ENCODE measurements at places on chromosomes 3 and 15.

DNA sequence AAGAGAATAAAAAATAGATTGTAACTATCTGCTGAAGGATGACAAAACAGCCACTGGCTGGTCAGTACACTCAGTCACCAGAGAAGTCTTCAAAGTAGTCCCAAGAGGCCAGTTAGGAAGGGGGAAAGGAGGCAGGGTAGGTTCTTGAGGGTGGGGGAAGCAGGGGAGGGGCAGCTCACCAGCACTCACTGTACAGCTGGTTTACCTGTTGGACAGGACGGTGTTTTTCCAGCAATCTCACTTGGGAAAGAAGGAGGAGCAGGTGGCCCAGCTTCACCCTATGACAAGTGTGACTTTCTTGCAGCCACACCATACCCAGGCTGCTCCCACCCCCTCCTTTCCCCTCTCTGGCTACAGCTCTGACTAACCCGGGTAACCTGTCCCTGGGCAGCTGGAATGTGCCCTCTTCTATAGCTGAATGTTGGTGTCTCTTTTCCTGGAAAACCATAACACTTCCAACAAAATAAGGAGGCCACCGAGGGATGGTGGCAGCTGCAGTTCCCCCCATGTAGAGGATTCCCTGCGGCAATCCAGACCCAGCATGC lies 203.4 kb upstream of the NSMCE3 start:
- DNase-seq, result no peak

DNA sequence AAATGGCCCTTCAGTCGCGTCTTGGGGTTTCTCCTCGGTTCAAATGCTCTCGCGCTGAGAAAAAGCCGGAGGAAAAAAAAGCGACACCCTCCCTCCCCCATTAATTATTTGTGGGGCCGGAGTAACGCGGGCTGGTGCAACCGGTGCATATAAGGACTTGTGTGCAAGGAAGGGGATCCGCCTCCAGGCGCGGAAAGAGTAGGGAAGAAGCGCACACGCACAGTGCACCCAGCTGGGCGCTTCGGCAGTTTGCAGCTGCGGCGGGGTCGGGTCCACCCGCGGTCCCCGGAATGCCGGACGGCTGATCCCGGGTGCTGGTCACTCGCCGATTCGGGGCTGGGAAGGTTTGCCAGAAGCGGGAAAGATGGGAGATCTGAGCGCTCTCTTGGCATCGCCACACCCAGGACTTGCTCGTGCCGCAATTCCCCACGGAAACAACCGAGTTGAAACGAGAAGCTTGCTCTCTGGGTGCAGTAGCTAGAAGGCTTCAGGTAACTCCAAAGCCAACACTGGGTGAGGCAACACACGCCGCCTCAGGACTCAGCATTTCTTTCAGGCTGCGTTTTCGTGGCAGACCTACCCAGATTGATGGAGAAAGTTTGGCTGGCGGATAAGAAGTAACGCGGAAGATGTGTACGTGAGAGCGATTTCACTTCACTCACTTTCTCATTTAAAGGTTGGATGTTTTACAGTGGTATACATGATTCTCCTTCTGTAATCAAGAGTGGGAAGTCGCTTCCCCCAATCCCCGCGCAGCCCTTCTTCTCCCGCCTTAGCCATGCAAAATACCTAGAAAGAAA lies 720 bp upstream of the TNIK start:
- peak; percentile 77 for DNase-seq

DNA sequence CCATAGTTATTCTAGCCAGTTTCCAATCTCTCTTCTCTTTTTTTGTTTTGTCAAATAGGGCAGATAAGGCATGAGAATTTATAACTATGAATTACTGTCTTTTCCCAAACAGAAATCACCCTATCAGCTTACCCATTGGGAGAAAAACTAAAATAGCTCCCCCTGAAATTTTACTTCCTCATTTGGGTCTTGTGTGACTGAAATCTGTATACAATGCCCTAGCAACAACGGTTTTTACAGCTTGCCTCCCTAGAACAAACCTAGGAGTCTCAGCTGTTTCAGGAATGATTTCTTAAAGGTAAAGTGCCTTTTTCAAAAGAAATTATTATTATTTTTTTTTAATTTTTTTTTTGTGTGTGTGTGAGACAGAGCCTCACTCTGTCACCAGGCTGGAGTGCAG lies 56.8 kb downstream of the CD86 start:
- DNase-seq, result no peak

DNA sequence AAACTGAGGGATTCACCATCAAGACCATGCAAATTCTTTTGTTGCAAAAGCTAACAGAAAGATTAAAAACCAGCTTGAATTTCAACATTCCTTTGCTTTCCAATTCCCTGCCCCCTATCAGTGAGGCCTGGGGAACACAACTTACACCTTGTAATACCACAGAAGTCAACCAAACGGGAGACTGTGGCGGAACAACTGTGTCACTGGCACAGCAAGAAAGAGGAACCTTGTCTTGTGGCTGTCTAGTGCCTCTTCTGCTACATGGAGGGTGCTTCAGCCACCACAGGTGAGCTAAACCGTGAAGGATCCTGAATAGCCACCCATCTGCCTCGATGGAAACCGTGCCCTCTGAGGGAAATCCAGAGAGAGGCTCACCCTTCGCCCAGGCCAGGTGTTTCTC lies 11.4 kb downstream of the CCDC12 start:
- no peak for DNase-seq

- DNase-seq, result no peak
Observed at GRCh38 chr15:43249236-43249635, 17.5 kb downstream of the TGM5 start.

- DNase-seq, result peak; percentile 44
Observed at GRCh38 chr15:61880084-61880483, 180.2 kb downstream of the VPS13C start.
